MM.1S (cell line): ENCODE measurements at places on chromosomes 2 and 18.

DNA sequence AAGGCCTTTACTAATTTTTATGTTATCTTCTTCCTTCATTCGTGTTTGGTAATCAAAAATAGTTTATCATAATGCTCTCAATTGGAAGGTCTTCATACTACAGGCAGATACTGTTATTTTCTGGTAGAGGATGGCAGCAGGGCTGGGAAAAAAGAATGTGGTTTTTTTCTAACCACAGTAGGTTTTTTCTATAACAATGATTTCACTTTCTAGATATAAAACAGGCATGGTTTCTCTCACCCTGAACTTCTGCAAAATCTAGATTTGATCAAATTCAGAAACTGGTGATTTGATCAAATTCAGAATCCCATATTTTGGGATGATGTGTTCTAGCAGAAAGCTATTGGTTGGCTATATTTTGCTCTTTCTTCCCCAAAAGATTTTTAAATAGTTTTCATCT is 27.6 kb downstream of the BCL11A start:
- DNase-seq, result no peak

- DNase-seq, result no peak
Measured at GRCh38 chr2:2788076-2788475, 457.0 kb upstream of the MYT1L start.

DNA sequence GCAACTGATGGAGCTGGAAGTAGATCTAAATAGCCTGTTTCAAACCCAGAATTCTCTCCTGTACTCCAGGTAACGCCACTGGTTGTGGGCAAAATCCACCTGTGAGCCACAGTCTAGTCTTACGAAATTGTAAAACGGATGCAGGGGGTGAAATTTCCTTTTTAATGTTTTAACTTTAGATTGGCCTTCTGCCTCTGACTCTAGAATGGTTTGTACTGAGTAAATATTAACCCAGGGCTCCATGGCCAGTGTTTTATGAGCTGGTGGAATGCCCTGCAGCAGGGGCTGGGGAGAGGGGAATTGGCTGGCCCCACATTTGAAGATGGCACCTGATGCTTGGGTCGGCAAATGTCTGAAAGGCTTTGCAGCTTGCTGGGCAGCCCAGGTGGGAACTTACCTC is 156.6 kb downstream of the MYCN start:
- DNase-seq, result no peak

DNA sequence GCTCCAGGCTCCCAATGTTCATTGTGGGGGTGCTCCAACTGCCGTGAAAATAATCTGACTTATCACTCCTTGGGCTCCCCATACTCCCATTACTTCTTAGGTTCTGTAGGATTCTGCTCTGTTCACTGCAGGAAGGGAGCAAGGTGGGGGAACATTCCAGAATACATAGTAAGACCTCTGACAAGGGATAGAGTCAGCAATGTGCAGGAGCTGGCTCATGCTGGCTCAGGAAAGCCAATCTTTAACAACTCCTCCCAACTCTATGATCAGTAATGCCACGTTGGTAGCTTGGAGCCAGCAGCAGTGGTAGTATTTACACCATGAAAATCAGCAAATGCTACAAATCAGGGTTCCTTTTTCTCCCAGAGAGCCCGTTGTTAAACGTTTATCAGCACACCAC is 44.4 kb downstream of the FECH start:
- DNase-seq, result no peak

DNA sequence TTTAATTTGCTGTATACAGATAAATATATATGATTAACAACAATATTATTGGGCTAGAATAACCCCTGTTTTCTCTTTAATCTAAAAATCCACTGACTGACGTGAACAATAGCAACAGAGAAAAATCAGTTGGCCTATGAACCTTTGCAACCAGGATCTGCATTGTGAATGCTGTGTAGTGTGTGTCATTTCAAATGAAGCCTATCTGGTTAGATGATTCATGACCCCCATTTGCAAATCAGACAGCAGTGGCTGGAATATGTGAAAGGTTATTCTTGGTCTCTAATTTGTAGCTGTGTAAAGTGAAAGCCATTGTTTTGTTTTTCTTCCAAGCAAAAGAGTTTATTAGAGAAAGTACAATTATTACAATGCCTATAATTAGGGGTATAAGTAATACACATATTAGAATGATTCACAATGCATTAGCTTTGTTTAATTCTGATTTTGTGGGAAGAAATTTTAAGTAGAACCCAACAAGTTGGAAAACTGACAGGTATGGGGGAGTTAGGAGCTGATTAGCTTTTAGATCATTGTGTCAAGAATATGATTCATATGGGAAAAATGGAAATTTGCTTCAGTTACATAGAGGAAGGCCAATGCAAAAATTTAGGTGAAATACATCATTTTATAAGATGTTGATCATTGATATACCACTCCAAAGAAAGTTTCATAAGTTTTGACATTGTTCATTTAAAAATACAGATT is 1362.2 kb upstream of the TMEFF2 start:
- no peak for DNase-seq

DNA sequence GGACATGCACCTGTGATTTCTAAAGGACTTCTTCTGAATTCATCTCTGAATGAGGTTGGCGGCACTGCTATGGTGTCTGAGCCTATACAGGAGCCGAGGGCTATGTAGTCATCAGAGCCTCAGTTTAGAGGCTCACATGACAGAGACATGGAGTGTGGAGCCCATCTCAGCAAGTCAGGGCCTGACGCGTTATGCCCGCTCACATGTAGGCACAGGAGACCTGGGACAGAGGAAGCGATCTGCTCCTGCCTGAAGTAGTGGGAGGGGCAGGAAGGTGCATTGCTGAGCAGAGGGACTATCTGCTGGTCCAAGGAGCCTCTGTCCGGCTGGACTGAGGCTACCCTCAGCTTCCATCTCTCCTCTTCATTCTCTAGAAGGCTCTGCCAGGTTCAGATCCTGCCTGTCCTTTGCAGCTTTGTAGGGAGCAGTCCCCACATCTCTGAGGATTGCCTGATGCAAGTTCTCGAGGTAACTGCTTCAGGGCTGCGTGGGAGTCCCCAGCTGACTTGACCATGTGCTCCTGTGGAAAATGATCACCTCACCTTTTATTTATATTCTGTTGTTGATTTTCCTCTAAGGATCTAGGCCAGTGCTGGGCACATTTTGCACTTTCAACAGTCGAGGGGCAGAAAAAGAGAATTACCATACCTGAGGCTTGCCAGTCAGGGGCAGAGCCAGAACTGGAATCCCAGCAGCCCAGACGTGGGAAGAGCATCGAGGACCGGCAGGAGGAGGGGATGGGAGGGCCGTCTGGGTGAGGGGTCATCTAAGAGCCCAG is 16.6 kb downstream of the KLHL29 start:
- no peak for DNase-seq

- no peak for DNase-seq
Measured at GRCh38 chr18:76380127-76380729, 114.8 kb downstream of the ZNF516 start.

- DNase-seq, result no peak
Measured at GRCh38 chr2:101995804-101996203, 4.0 kb downstream of the IL1R2 start.

DNA sequence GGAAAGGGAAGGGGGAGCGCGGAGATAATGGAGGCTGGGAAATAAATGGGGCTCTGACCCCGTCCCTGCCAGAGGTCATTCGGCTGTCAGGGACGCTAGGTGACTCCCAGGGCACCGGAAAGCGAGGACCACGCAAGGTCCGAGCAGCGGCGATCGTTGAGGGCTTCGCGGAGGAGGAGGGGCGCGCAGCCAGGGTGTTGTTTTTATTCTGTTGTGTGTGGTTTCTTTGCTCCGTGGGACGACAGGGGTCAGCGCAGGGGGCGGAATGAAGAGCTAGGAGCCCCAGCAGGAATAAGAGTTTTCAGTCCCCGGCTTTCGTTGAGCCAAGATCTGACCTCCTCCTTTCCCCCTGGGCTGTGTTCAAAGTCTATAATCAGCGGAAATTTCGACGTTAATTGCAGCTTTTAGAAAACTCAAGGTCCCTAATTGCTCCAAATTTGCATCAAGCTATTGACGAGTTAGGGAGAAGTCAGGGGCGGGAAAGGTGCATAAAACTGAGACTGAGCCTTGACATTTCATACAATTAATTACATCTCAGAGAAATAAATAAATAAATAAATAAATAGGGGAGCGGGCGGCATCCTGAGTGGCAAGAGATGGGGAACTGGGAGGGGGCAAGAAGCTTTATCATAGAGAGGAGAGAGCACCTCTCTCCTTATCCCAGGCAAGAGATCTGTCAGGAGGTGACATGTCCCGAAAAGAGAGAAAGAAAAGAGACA is 2.2 kb downstream of the GAD1 start:
- DNase-seq, result no peak

DNA sequence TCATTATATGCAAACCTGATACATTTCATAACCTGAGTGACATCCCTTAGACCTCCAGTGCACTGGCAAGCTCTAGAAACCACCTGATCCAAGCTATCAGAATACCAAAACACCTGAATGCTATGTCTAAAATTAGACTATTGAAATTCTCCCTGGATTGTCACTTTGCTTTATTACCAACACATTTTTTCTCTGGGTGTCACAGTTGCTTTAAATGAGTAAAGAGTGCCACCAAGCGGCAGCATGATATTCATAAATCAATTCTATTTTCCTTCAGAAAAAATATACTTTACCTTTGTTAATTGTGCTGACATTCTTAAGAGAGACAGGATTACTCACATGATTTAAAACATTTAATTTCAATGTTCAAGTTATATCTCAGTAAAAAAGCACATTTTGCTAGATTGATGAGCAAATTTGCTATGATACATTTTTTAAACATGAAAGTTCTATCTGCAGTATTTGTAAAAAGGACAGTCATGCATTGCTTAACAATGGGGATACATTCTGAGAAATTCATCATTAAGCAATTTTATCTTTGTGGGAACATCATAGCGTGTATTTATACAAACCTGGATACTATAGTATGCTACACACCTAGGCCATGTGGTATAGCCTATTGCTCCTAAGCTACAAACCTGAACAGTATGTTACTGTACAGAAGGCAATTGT is 338.4 kb upstream of the SLC39A10 start:
- DNase-seq, result peak; percentile 51

DNA sequence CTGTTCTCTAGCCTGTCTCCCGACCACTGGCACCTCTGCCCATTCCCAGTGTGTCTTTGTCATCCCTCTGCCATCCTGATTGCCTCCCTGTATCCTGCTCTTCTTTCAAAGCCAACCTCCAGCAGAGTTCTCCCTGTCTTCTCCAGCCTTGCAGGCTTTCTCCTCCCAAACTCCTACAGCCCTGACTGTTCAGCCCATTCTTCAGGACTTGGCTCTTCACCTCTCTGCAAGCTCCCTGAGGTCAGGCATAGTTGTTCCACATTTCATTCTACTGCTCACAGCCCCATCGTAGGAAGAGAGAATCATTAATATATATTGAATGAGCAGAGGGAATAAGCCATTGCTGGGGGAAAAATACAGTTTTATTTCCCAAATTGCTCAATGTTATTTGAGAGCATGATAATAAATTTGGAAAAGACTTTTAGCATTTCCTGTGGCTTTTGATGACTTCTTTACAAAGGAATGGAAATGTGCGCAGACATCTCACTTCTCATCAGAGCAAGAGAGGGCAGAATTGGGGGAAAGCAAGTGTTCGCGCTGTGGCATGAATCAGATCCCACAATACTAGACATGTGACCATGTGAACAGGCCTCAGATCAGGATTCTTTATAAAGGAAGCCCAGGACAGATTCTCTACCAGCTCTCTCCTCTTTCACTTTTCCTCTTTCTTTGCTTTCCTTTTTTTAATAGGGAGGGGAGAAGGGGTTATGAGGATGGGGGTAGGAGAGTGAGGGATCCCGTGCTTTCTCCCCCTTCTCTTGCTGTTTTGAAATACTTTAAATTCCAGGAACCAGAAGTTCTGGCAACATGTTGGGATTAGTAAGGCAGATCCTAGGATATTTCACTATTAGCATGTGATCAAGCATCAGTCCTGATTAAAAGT is 37.4 kb downstream of the EPAS1 start:
- DNase-seq, result no peak

- no peak for DNase-seq
Measured at GRCh38 chr2:39661826-39662225, 3.9 kb upstream of the TMEM178A start.

DNA sequence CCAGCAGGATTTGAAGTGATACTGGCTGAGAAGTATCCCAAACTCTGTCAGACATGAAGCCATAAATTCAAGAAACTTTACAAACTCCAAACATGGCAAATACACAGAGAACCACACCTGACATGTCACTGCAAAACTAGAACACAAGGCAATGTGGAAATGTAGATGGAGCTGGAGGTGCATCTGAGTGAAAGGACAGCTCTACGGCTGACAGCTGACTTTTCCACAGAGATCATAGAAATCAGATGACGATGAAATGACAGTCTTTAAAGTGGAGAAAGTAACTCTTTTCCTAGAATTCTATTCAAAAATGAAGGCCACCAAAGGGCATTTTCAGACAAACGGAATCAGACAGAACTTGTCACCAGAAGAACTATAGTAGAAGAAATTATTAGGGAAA is 97.5 kb downstream of the LDLRAD4 start:
- no peak for DNase-seq

- DNase-seq, result no peak
Measured at GRCh38 chr2:117983040-117983439, 30.8 kb downstream of the CCDC93 start.

- no peak for DNase-seq
Measured at GRCh38 chr18:77092104-77093066, 40.2 kb downstream of the MBP start.

- DNase-seq, result no peak
Measured at GRCh38 chr2:190062601-190063000, at the start of gene MSTN. MSTN (minus strand) TSS chr2:190062729; CDS start chr2:190062596, 133 bp downstream.

GRCh38 chr2:393711-394696 is 106.1 kb upstream of the ALKAL2 start:
- peak; percentile 11 for DNase-seq

GRCh38 chr2:217666338-217666737 is 336.5 kb downstream of the TNS1 start:
- DNase-seq, result no peak

- no peak for DNase-seq
Measured at GRCh38 chr2:237441605-237442274, 27.8 kb upstream of the COL6A3 start.

GRCh38 chr2:26491563-26492167 is 13.7 kb upstream of the OTOF start:
- no peak for DNase-seq

GRCh38 chr2:113207021-113207420 is 33.2 kb downstream of the PSD4 start:
- DNase-seq, result no peak

DNA sequence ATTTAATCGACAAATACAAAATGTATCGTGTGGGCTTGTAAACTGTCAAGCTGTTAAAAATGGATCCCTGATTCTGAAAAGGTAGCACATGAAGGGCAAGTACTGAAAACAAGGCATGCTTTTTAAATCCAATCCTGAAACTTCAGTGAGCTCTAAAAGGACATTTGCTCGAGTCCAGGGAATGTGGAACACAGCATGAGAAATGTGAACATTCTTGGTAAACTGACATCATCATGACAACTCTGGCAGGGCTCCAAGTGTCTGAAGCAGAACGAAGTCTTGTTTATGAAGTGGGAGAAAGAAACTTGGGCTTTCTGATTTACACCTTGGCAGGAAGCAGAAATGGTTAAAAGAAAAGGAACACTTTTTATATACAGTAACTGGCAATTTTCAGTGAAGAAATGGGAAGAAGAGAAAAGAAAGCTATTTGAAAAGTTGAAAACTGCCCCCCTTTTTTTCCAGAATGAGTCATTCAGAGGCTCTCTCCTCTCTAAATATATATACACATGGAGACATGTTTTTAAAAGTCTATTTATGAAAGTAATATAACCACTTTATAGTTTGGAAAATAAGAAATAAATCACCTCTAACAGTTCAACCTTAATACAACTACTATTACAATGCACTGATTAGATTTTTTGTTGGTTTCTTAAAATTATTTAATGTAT is 120.8 kb downstream of the GAREM1 start:
- DNase-seq, result no peak

GRCh38 chr18:10361660-10362059 is 92.8 kb upstream of the APCDD1 start:
- DNase-seq, result no peak
